ENCODE measurements at places on chromosomes 1 and 21.

GRCh38 chr1:164576291-164577271, 17.6 kb downstream of the PBX1 start:
- DNase-seq, result no peak

DNA sequence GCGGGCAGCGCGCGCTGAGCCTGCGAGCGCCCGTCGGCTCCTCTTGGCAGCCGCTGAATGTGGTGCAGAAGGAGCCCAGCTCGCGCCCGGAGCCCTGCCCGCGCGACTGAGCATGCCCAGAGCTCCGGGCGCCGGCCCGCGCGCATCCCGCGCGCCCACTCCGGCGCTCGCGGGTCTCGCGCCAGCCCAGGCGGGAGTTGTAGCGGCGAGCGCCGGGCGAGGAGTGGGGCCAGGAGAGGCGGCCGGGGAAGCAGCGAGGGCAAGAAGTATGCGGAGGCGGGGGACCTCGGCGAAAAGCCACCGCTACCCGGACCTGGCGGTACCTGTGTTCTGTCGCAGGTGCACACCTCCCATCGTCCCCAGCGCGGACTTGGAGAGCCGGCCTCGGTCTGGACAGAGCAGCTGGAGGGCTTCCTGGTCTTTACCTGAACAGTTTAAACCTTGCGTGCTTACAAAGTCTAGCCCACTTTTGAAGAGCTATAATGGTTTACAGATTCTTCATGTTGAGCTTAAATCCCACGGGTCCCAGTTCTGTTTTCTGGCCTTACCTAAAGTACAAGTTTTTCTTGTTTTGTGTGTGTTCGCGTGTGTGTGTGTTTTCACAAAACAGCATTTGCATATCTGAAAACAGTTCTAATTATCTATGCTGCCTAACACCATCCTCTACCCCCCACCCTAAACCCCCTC, at the start of gene DDAH1:
Gene DDAH1, minus strand, starts transcription at position 61 of the 687 bp plus-strand sequence. CDS start 114 bp downstream, outside the sequence.
- peak; percentile 27 for DNase-seq

DNA sequence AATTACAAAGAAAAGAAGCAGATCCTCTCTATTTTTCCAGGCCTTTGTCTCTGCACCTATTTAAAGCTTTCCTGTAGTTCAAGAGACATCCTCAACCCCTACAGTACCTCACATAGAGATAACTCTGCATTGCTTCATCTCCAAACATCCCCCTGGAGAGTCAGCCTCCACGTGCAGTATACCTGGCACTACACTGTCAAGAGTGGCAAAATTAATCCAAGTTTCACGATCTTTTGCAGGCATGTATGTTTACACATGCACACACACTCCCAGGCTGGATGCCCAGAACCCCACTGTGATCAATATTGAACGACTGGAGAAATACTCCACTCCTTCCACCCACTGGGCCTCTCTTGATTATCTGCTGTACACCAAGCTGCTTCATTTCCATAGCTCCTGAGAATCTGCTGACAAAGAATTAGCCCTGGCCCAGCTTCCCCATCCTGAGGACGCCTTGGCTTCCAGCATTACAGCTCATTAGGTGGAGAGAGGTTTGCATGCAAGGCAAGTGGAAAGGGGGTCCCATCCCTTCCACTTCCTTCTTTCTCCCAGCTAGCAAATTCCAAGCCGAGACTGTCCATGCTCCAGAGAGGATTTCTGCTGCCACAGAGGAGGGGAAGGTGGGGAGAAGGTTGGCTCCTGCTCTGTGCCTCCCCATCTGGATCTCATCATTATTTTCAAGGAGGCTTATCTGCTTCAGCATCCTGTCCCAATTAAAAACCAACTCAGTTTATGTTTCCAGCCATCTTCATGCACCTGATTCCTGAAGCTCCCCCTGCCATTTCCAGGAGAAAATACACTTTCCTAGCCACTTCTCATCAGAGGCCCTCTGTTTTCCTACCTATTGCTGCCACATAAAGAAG, 66.5 kb upstream of the GOLT1A start:
- DNase-seq, result no peak

GRCh38 chr1:42801832-42802473, 15.0 kb upstream of the ERMAP start:
- no peak for DNase-seq

DNA sequence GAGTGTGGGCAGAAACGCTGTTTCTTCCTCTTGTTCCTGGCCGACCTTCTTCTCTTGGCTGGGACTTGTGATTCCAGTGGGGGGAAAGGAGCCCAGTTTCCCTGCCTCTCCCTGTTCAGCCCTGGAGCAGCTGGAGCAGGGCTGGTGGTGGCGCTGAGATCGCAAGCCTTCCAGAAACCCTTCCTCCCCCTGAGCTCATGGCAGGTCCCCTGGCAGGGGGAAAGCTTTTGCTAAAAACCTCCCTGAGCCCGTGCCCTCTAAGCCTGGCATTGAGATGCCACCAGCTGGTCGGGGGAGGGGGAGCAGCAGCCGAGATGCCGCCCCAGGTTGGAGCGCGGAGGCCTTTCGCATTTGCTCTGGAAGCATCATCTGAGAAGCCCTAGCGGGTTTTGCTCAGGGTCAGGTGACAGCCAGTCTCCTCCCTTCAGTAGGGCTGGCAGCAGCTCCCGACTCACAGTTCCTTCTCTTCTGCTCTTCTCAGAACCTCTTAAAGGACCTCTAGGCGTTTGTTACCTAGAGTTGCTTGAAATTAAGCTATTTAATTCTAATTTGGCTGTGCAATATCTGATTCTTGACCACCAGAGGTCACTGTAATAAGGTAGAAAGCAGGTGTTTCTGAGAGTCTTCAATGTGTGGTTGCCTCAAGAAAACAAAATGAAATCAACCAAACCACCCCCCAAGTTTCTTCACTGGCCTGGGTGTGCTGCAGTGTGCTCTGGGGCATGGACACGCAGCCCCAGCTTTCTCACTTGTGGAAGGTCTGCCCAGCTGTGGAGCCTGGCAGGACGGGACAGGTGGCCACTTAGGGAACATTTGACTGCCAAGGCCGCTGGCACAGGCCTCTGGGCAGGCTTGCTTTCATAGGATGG, 257.3 kb downstream of the CAMTA1 start:
- DNase-seq, result no peak

DNA sequence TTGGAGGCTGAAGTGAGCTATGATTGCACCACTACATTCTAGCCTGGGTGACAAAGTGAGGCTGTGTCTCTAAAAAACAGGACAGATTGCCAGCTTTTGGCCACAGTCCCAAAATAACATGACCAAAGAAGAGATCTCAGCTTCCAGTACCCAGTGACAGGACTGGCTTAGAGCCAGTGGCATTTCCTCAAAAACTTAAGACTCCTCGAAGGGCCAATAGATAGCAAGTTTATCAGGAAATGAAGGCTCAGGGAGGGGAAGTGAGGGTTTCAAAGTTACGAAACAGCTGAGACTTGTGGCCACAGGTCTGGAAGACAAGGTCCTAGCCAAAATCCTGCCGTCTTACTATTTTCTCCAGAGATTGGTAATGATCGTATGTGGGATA, 6.3 kb upstream of the TMEM39B start:
- peak; percentile 94 for DNase-seq

- DNase-seq, result no peak
These were observed 36.2 kb downstream of the UMODL1 start for GRCh38 chr21:42107177-42107880.

DNA sequence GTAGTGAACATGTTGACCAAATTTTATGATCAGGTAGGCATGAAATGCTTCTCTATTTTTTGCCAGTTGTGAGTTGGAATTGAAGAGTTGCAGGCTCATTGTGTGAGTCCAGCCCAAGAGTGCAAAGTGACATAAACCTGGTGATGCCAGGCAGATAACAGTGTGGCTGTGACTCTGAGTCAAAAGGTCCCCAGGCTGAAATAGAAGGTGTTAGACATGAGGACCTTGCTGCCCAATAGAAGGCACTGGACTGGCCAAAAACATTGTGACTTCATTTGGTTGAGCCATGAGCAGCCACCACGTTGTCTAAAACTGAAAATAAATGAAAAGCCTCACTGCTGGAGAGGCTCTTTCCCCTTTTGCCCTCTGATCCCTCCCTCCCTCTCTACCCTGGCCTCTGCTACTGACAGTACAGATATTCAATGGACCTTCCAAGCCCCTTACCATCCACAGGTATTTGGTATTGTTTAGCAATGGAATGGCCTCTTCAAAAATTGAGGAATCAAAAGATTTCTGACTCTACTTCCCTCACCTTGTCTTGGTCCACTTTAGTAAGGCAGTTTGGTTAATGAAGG, 67.8 kb upstream of the ABCD3 start:
- no peak for DNase-seq

DNA sequence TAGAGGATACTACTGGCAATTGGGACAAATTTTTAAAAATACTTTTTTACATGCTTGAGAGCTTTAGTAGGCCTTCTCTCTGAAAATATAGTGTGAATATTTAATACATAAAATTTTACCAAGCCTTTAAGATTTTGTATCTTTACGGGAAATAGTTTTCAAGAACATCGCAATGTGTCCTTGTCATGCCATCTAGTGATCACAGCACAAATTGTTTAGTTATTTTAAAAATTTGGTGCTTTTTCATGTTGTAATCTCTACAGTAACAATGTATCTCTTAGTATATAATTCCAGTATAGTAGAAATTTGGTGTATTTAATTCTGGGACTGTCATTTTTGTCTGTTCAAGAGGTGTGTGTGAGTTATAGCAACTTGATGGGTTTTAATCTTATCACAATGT, 6.7 kb downstream of the CDC7 start:
- DNase-seq, result no peak

- no peak for DNase-seq
These were observed 20.2 kb downstream of the PANK4 start for GRCh38 chr1:2506007-2506860.

DNA sequence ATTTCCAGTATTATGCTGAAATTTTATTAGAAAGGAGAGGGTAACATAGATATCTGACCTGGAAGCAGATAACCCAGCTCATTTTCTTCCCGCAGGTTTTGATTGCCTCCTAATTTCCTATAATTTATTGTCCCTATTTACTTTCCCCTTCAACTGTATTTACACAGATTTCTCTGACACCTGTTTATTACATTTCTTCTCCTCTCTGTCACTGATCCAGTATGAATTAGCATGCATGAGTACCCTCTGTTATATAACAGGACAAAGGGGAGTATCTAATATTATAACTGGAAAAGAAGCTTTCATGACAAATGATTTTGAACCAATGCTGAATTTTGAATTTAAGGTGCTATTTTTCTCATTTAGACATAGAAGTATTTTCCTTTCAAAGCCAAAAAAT, 37.4 kb downstream of the DENND1B start:
- no peak for DNase-seq

DNA sequence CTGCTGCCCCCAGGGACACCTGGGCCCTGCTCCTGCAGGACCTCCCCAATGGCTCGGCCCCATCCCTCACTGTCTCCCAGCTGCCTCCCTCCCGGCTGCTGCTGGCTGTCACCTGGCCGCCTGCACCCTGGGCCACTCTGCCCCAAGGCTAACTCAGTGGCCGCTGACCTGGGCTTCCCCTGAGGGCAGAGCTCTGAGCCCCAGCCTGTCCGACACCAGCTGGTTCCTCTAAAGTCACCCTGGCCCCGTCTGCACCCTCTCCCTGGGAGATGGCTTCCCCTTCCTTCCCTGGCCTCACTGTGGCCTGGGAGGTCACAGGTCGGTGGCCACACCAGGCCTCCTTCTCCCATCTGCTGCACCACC, 15.0 kb downstream of the ITGB2 start:
- no peak for DNase-seq

- DNase-seq, result peak; percentile 1
These were observed 233.6 kb upstream of the FMN2 start for GRCh38 chr1:239858057-239858456.

GRCh38 chr1:230263568-230264195, 162.4 kb downstream of the PGBD5 start:
- no peak for DNase-seq

GRCh38 chr1:3932156-3932919, 32.3 kb upstream of the C1orf174 start:
- DNase-seq, result no peak

GRCh38 chr1:233427907-233428306, 100.4 kb downstream of the MAP3K21 start:
- no peak for DNase-seq

GRCh38 chr1:80640978-80641377, 1159.8 kb upstream of the ADGRL2 start:
- no peak for DNase-seq

GRCh38 chr1:224507771-224508523, 73.3 kb upstream of the WDR26 start:
- DNase-seq, result no peak

DNA sequence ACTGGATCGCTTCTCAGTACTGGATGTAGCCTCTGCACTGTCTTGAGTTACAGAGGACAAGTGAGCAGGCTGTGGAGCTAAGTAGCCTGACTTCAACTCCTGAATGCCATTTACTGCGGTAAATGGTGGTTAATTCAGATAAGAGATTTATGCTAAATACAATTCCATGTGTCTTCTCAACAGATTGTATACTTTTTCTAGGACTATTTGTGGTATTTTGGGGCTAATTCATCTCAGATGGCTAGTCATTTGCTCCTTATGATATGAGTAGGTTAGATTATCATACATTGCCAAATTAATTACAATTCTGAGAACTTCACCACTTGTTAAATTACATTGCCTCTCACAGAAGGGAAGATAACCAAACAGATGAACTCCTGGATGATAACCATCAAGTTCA, 90.5 kb downstream of the NTNG1 start:
- DNase-seq, result no peak

GRCh38 chr21:33305344-33305671, 19.5 kb upstream of the IFNAR1 start:
- DNase-seq, result no peak

DNA sequence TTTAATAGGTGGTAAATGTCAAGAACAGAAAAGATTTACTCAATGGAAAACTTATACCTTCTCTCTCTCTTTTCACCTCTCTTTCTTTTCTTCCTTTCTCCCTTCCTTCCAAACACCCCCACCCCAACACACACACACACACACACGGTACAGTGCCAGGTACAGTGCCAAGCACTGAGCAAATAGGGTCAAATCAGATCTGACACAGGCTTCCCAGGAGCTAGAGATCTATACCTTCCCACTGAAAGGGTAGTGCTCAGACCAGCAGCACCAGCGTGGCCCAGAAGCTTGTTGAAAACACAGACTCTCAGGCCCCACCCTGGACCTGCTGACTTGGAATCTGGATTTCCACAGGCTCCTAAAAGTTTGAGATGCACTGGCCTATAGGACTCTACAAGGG, 31.9 kb downstream of the IRF2BP2 start:
- no peak for DNase-seq

DNA sequence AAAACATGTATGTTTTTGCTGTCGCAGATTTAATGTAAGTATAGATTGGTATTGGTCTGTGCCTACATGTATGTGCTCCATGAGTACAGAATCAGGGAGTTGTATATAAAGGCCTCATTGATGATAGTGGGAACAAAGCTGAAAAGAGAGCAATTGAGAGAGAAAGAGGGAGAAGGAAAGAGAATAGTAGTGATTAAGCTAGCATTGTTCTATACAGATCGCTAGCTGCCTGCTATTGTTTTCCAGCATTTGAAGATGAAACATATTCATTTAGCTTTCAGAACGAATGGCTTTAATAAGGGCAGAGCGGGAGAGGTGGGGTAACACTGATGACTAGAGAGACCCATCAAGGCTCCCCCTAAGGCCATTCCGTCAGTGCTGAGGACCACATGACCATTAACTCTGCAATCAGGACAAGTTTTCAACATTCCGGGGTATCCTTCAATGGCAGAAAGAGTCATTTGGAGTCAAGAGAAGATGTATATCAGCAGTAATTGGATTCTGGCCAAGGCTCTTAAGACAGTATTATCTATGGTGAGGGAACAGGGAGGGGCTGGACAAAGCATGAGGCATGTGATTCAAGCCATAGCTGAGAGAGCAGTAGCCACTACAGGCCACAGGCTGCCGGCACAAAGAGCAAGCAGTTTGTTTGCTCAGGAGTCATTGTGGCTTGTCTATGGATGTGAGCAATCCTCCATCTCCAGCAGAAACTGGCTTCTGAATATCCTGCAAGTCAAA, 176.5 kb downstream of the PBX1 start:
- no peak for DNase-seq

All from HS-27A (cell line).